IPS DF 6.9 (cell line): ENCODE measurements at places on chromosomes 5 and 9.

- H3K4me3 ChIP-seq: no peak overlapping the region
- no peaks in the 10 kb centered on the region for H3K36me3 ChIP-seq
- H3K27ac ChIP-seq: no peak overlapping the region
- H3K27me3 ChIP-seq: peaks cover 11% of the 10 kb centered on the region
- no peaks in the 10 kb centered on the region; the same call in 1 of the 2 replicates for H3K4me1 ChIP-seq
- DNase-seq: no peak
These were observed 28.7 kb upstream of the PDE8B start for GRCh38 chr5:77181596-77182304.

DNA sequence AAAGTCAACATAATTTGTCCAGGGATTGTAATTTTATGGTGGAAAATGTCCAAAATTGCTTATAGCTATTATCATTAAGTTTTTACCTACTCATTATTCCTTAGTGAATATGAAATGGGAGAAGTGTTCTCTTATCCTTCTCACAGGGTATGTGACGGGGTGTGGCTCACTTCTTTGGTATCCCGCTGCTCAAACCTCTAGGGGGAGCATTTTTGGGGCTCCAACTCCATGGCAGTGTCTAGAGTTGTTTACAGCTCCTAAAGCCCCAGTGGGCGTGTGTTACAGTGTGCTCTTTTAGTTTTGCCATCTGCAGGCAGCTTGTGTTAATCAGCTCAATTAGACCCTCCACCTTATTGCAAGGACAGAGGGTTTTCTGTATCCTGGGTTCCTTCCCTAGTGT, 89.4 kb downstream of the CDKN2A start:
- H3K27ac ChIP-seq: no peak overlapping the region
- H3K36me3 ChIP-seq: no peaks in the 10 kb centered on the region
- no peaks in the 10 kb centered on the region for H3K27me3 ChIP-seq
- no peak overlapping the region for H3K4me3 ChIP-seq
- H3K4me1 ChIP-seq: no peaks in the 10 kb centered on the region
- DNase-seq: no peak

DNA sequence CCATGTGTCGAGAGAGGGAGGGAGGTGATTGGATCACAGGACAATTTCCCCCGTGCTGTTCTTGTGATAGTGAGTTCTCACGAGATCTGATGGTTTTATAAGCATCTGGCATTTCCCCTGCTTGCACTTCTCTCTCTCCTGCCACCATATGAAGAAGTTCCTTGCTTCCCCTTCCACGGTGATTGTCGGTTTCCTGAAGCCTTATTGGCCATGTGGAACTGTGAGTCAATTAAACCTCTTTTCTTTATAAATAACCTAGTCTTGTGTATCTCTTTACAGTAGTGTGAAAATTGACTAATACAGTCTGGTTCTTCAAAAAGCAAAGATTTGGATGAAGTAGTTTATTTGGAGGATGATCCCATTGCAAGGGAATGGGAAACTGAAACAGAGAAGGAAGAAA, 11.3 kb upstream of the MIER3 start:
- H3K27me3 ChIP-seq: no peaks in the 10 kb centered on the region
- no peak overlapping the region for H3K27ac ChIP-seq
- H3K4me1 ChIP-seq: no peaks in the 10 kb centered on the region
- H3K4me3 ChIP-seq: no peak overlapping the region

DNA sequence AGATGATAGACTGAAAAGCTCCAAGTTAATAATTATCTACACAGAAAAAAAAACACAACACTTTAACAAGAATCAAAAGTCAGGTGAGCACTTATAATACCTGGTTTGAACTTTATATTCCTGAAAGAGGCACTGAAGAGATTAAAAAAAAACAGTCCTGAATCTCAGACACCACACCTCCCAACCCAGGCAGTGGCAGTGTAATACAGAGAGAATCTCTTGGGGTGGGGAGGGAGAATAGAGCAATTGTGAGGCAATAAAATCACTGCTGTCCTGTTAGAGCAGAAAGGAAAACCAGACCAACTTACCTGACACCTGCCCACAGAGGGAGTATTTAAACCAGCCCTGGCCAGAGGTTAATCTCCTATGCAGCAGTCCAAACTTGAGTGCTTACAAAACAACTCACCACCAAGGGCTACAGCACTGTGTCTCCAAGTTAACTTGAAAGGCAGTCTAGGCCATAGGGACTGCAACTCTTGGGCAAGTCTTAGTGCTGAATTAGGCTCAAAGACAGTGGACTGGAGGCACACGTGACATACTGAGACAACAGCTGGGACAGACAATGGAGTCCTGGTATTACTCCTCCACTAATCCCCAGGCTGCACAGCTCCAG, 54.2 kb downstream of the SLCO4C1 start:
- no peak overlapping the region for H3K27ac ChIP-seq
- H3K36me3 ChIP-seq: no peaks in the 10 kb centered on the region
- no peaks in the 10 kb centered on the region for H3K27me3 ChIP-seq
- DNase-seq: no peak

GRCh38 chr9:128901822-128902221, 19.0 kb upstream of the PHYHD1 start:
- H3K4me1 ChIP-seq: no peaks in the 10 kb centered on the region
- no peak for DNase-seq
- no peaks in the 10 kb centered on the region for H3K27me3 ChIP-seq
- no peak overlapping the region for H3K27ac ChIP-seq

GRCh38 chr5:148887123-148887881, 60.9 kb downstream of the ADRB2 start:
- no peaks in the 10 kb centered on the region for H3K27me3 ChIP-seq
- no peaks in the 10 kb centered on the region for H3K36me3 ChIP-seq
- H3K27ac ChIP-seq: no peak overlapping the region
- no peak overlapping the region for H3K4me3 ChIP-seq

DNA sequence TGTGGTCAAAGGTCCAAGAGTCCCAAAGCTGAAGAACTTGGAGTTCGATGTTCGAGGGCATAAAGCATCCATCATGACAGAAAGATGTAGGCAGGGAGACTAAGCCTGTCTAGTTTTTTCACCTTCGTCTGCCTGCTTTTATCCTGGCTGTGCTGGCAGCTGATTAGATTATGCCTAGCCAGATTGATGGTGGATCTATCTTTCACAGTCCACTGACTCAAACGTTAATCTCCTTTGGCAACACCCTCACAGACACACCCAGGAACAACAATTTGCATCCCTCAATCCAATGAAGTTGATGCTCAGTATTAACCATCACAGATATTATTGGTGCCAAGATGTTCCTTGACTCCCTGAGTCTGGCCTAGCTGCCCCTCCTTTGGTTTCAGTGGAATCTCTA, 530.8 kb upstream of the CLINT1 start:
- no peaks in the 10 kb centered on the region for H3K27me3 ChIP-seq
- H3K36me3 ChIP-seq: no peaks in the 10 kb centered on the region
- no peak overlapping the region for H3K4me3 ChIP-seq

DNA sequence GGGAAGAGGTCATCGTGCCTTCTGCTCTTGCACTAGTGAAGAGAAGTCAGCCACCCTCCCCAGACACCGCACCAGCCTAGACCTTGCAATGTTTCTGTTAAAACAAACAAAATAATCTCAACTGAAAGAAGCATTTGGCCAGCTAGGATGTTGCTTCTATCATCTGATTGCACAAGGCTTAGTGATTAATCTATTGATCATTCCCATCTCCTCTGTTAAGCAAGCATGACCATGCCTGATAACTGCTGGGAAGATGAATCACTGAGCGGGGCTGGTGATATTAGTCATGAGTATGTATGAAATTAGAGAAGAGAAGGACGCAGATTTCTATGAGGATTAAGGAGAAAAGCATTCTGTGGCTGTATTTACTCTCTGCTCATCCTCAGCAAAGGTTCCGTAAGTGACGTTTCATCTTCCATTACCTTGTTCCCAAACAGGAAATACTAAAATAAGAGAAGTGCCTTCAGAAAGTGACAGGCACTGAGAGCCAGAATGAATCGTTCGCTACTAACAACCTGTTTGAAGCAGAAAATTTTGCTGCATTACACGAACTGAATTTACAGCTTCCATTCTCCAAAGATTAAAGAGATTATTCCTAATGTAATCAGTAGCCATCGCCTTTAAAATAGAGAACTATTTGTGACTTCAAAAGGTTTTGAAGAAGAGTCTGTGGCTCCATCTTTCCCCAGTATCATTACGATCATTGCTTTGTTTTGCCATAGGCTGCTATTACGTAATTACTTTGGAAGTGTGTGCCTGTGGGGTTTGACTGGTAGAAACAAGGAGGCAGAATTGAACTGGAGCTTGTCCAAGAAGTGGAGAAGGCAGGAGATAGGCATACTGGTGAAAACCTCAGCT, 219.1 kb downstream of the MED10 start:
- DNase-seq: no peak
- no peaks in the 10 kb centered on the region for H3K27me3 ChIP-seq
- peaks cover 2% of the 10 kb centered on the region; the same call in 1 of the 2 replicates for H3K4me1 ChIP-seq
- H3K27ac ChIP-seq: no peak overlapping the region

DNA sequence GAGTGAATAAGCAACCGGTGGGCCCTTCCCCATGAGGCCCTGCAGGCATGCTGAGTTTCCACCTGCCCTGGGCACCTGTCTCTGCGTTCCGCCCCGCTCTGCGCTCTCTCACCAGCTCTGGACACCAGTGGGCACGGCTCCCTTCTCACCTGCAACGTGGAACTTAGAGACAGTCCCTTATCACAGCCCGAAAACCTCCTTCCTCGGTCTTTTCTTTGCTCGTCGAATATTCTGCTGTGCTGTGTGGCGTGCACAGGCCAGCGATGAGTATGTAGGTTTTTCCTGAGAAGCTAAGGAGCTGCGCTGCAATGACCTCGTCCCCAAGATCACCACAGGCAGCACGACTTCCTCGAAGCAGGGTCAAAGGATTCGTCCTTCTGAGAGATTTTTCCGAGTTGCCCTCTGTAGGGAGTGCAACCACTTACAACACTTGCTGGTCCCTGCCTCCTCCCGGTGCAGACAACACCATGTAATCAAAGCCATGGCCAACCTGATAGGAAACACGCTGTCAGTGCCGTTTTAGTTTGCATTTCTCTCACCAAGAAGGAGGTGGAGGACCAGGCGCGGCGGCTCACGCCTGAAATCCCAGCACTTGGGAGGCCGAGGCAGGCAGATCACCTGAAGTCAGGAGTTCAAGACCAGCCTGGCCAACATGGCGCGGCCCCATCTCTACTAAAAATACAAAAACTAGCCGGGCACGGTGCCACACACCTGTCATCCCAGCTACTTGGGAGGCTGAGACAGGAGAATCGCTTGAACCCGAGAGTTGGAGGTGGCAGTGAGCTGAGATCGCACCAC, 27.2 kb upstream of the NOTCH1 start:
- no peak overlapping the region for H3K4me3 ChIP-seq
- H3K27ac ChIP-seq: no peak overlapping the region
- H3K27me3 ChIP-seq: no peaks in the 10 kb centered on the region
- DNase-seq: no peak
- no peaks in the 10 kb centered on the region for H3K36me3 ChIP-seq
- peaks cover 16% of the 10 kb centered on the region for H3K4me1 ChIP-seq

- H3K27me3 ChIP-seq: no peaks in the 10 kb centered on the region
- H3K36me3 ChIP-seq: no peaks in the 10 kb centered on the region
- DNase-seq: no peak
- peaks cover 3% of the 10 kb centered on the region; the same call in 1 of the 2 replicates for H3K4me1 ChIP-seq
These were observed 2.2 kb downstream of the CACFD1 start for GRCh38 chr9:133461975-133462374.

GRCh38 chr5:118580949-118581348, 407.4 kb downstream of the DTWD2 start:
- no peaks in the 10 kb centered on the region for H3K36me3 ChIP-seq
- no peaks in the 10 kb centered on the region for H3K4me1 ChIP-seq
- no peak overlapping the region for H3K27ac ChIP-seq
- no peaks in the 10 kb centered on the region for H3K27me3 ChIP-seq

DNA sequence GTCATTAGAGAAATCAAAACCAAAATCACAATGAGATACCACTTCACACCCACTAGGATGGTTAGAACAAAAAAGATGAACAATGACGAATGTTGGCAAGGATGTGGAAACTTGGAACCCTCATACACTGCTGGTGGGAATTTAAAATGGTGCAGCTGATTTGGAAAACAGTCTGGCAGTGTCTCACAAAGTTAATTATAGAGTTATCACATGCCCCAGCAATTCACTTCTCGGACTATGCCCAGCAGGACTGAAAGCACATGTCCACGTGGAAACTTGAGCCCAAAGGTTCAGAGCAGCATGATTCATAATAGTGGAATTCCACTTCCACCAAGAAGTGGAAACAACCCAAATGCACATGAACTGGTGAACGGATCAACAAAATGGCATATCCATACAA, 85.0 kb upstream of the HRH2 start:
- DNase-seq: no peak

DNA sequence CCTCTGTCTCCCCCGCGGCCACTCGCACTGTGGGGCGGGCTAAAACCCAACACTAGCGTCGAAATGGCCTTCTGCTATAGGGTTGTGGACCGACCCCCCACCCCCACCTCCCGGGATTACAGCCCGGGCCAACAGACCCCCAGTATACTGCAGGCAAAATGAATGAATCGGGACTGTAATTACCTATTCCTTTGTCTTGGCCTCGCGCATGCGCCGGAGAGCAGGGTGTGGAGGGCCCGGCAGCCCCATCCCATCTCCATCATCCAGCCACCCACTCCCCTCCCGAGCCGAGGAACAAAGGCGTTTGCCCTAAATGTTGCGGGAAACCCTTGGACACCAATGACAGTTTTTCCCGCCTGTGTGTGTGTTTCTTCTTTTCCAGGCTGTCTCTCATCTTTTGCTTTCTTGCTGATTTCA, 1.6 kb downstream of the BASP1 start:
- no peak for DNase-seq
- H3K27ac ChIP-seq: no peak overlapping the region
- peaks cover 7% of the 10 kb centered on the region; the same call in 1 of the 2 replicates for H3K4me1 ChIP-seq
- peak overlapping the region; percentile 86; the same call in 1 of the 2 replicates for H3K4me3 ChIP-seq

DNA sequence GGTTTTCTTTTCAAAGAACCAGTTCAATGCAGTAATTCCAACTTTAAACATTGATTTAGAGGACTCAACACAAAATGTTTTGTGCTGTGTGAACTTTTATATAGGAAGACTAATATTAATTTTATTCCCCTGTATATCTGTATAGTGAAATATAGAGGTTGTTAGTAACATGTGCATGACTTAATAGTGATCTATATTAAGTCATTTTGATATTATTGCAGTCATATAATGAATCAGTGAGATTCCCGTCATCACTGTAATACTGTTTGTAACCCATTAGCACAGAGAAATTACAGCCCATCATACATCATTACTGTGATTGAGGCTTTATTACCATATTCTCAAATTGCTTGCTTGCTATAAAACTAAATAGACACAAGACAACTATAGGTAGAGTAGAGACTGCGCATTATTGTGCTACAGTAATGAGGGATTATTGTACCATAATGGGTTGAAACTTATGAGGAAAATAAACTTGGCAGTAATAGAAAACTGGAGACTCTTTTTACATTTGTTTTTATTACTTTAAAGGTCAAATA, 170.7 kb downstream of the RANBP17 start:
- DNase-seq: no peak
- H3K4me1 ChIP-seq: no peaks in the 10 kb centered on the region
- H3K27ac ChIP-seq: no peak overlapping the region
- H3K27me3 ChIP-seq: no peaks in the 10 kb centered on the region

- no peak overlapping the region for H3K27ac ChIP-seq
- H3K27me3 ChIP-seq: no peaks in the 10 kb centered on the region
- DNase-seq: no peak
These were observed 6.4 kb downstream of the FPGS start for GRCh38 chr9:127809002-127809539.

GRCh38 chr9:93505541-93506132, 52.3 kb upstream of the FAM120AOS start:
- no peak overlapping the region for H3K27ac ChIP-seq
- H3K27me3 ChIP-seq: no peaks in the 10 kb centered on the region
- H3K36me3 ChIP-seq: no peaks in the 10 kb centered on the region
- no peak overlapping the region for H3K4me3 ChIP-seq
- H3K4me1 ChIP-seq: 0 out of 2 replicates have a peak, but pooled peaks cover 3% of the 10 kb centered on the region
- DNase-seq: no peak
